Ureter (tissue), 1 donor: ENCODE measurements at places on chromosomes 1 and 21. TPM values are rescaled to one million over a fixed set of nuclear protein-coding genes. Genes with fewer than 3 reads are reported as not detected.
A peak's percentile ranks its signal among the peaks of the same experiment; 100 is the strongest.

DNA sequence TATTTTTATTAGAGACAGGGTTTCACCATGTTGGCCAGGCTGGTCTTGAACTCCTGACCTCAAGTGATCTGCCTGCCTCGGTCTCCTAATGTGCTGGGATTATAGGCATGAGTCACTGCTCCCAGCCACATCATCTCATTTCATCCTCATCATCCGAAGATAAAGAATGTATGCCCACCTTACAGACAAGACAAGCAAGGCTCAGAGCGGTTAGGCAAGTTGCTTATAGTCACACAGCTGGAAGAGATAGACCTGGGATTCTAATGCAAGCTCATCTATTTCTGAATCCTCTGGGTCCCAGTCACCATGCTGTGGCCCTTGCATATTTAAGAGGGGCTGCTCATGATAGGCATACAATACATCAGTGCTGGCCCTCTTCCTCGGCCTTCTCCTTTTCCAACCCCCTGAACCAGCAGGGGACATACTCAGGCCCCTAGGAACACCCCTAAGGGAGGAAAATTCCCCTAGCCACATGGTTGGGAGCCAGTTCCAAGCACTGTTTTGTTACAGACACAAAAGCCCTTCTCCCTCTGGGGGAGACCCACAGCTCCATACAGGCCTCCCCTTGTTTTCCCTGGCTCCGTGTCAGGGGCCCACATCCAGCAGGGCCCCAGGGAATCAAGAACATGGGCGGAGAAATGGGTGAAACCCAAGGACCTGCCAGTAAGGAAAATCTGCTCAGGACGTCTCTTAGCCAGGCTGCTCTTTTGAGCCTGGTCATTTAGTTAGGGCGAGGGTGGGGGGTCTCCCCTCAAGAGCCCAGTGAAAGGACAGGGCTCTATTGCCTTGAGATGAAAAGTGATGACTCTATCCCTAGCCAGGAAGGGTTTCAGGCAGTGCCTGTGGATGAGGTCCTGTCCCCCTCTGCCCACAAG is 6.9 kb downstream of the CSRP1 start:
- DNase-seq, result no peak

DNA sequence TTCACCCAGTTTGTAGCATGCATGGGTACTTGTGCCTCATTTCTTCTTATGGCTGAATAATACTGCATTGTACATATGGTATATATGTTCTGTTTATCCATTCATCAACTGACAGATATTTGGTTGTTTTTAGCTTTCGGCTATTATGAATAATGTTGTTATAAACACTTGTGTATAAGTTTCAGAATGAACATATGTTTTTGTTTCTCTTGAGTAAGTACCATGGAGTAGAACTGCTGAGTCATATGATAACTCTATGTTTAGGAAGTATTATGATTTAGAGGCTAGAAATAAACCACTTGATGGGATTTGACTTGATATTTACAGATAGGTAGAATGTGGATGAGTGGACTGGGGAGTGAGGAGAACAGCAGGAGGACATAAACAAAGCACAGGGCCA is 48.6 kb downstream of the WNT2B start:
- no peak for DNase-seq

TFF1 gene
- 2.6 TPM for total RNA-seq

GRCh38 chr1:95068956-95069709 is 3.6 kb downstream of the ALG14 start:
- DNase-seq, result no peak

DNA sequence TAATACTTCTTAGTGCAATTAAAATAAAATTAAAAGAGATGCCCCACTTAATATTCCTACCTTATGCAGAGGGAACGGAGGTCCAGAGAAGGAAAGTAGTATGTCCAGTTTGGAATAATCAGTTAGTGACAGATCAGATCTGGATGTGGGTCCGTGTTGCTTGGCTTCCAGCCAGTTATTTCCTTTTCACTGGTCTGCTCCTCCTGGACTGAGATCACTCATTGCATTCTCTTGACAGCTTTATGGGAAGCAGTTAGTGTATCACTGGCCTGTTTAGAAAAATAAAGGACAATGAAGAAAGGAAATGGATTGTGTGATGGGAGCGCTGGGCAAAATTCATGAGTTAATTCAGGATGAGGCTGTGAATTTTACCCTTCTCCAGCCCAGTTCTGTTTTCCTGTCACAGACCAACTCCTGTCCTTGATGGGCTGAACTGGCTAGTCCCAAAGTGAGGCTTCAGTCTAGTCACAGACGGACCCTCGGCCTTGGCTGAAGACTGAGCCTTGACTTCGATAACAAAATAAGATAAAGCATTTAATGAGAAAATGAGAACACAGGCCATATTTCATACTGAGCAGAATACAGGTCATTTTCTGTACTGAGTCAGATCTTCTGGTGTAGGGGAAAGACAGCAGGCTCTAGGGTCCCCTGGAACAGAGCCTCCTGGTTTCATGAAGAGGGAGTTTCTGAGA is 85.2 kb upstream of the TRABD2B start:
- peak; percentile 41 for DNase-seq

GRCh38 chr1:75502776-75503175 is 108.1 kb downstream of the SLC44A5 start:
- no peak for DNase-seq

DNA sequence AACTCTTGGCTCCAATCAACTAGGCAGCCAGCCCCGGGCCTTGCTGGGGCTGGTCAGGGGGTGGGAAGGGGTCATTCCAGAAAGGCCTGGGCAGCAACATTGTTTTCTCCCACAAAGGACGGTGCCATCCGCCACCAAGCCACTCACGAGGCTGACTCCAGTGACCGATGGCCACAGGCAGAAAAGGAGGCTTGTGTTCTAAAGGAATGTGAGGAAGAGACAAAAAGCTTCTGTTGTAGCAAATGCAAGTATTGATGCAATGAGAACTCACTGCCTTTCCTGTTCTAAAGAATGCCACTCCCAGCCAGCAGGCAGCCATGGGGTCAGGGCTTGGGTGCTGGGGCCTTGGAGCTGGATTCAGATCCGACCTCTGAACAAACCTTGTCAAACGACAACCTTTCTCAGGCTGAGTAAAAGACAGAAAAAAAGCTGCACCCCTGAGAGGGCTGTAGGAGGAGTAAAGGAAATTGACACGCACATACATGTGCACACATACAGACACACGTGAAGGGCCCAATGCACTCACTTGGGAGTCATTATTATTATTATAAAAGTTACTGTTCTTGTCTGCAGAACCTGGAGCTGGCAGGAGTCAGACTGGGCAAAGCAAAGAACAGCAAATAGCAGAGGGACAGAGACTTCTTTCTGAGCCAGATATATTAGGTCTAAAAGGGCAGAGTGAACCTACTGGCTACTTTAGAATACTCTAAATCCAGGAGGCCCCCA is 13.9 kb upstream of the PRMT2 start:
- DNase-seq, result no peak

HSD11B1 gene
- 4.1 TPM for total RNA-seq

FCRL1 gene
- 0.21 TPM for total RNA-seq

NCMAP gene
- 0.73 TPM for total RNA-seq

- DNase-seq, result no peak
Observed at GRCh38 chr21:46189213-46189958, 5.1 kb upstream of the SPATC1L start.

GRCh38 chr21:28737674-28738419 is 254.8 kb downstream of the LTN1 start:
- DNase-seq, result no peak

DNA sequence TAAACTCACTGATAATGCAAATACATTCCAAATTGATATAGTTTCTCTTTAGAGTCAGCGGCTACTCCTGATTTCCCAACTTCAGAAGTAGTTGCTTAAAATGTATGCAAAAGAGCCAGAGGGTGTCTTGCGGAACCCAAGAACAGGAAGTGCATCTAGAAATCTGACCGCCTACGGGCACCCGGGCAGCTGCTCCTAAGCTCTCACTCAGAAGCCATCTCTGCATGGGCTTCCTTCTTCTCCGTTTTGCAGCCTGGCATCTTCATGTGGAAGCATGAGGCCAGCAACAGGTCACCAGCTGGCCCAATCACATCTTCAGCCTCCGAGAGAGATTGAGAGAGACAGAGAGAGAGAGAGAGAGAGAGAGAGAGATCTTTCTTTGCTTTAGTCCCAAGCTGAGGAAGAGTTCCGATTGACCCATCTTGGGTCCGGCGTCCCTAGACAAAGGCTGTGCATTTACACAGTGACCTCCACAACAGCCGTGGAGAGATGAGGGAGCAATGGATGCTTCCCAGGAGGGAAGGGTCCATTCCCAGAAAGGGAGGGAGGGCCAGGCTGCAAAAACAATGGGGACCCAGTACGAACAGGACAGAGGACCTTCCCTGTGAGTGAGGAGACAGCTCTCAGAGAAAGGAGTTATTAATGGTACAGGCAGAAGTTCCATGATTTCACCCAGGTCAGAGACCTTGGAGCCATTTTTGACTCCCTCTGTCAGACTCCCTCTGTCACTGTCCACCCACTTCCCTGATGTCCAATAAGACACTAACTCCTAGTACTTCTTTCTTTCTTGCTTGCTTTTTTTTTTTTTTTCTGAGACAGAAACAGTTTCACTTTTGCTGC is 28.2 kb upstream of the SLC30A1 start:
- DNase-seq, result no peak

GRCh38 chr21:14968821-14969220 is 96.0 kb downstream of the NRIP1 start:
- no peak for DNase-seq

FCRL6 gene
- 0.49 TPM for total RNA-seq

SPATA21 gene
- not detected for total RNA-seq

GRCh38 chr1:100423832-100424337 is 71.6 kb downstream of the CDC14A start:
- DNase-seq, result no peak

OR2T11 gene
- total RNA-seq, result not detected

IPO13 gene
- total RNA-seq, result 22.1 TPM
